ENCODE measurements at places on chromosomes 7 and 10. TPM values are rescaled to one million over a fixed set of nuclear protein-coding genes. Genes with fewer than 3 reads are reported as not detected.

FXYD4 gene
- total RNA-seq = not detected

GRCh38 chr7:151599401-151600227 lies 79.9 kb upstream of the RHEB start:
- DNase-seq = peak; percentile 92

DNA sequence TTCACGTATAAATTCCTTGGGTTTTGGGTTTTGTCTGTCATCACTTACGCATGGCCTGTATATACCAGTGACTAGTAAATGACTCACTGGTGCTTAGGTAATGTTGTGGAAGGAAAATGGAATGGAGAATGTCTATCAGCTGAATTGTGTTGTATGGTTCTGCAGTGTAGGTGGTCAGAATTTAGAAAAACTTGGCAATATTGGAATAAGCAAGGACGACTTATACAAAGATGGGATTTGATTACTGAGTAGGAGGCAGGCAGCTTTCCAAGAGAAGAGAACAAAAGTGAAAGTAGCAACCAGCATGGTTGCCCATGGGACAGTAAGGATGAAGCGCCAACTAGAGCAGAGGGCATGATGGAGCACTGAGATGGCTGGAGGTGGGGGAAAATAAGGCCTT lies 168.6 kb upstream of the CSTF2T start:
- peak; percentile 61 for DNase-seq

NPC1L1 gene
- total RNA-seq = not detected

GRCh38 chr10:79292026-79292766 lies 55.1 kb upstream of the PPIF start:
- DNase-seq = no peak
